Esophagus muscularis mucosa (tissue), 4 donors: ENCODE measurements at places on chromosomes 11 and 22. TPM values are rescaled to one million over a fixed set of nuclear protein-coding genes. Genes with fewer than 3 reads are reported as not detected.

DNA sequence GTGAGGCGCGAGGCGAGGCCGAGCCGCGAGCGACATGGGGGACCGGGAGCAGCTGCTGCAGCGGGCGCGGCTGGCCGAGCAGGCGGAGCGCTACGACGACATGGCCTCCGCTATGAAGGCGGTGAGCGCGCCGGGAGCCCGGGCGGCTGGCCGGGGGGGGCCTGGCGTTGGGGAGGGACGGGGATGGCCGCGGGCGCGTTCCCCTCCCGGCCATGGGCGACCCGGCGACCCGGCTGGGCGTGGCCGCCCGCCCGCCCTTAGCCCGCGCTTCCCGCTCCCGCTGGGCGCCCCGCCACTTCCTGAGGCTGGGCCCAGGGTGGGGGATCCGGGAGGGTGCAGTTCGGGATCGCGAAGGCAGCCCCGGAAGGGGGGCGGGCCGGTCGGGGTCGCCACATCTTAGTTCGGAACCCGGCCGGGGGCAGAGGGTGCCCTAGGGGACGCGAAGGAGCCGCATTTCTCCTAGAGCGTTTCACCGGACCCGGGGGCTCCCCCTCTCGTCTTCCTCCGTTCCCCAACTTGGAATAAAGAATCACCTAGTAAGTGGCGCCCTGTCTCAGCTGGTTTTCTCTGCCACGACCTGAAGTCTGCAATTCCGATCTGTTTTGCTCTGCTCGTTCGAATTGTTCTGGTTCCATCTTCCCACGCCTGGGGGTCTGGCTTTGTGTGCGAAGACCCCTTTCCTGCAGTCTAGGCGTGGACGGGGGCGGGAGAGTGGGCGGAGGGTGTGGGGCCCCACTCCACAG, 536 bp downstream of the YWHAH start:
- no peak for DNase-seq

SCO2 gene
- total RNA-seq, result 3.1 TPM

DNA sequence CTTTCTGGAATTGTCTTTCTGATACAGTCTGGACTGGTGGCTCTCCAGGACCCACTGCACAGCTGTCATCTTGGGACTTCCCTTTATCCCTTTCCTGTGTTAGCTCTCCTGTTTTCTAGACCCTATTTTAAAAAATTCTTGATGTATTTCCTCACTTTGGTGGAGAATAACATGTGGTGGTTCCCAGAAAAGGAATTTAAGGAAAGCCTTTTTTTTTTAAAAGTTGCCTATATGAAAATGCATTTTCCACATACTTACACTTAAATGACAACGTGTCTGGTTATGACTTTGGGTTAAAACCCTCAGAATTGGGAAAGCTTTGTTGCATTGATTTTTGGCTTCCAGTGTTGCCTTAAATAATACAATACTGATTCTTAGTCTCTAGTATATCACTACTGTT, 400.7 kb downstream of the TMEM135 start:
- DNase-seq, result no peak

SMARCB1 gene
- 38.3 TPM for total RNA-seq

DNA sequence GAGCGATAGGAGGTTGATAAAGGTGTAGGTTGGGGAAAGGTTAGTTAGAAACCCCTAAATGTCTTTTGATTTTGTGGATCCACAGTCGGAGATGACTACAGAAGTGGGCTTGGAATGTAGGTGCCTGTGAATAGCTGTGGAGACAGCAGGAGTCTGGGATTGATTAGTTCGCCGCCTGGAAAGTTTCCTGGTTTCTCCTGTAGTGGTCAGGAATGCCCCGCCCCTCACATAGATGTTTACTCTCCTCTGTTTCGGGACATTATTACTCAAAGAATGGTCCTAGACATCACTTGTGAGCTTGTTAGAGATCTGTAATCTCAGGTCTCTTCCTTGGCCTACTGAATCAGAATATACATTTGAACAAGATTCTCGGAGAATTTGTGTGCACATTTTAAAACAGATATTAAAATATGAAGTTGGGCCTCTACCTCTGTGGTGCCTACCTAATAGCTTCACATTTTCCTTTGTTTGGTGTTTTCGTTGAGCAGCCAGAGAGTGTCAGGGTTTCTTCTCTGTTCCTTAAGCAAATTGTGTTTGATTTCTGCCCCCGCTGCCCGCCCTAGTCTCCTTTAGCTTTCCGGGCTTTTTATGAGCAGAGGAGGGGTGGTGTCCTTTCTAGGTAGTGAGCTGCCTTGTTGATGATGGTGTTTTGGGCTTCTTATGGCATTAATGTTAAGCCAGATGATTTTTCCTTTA, 89.4 kb downstream of the PPP6R3 start:
- DNase-seq, result no peak

GRCh38 chr22:49483281-49483870, 344.3 kb downstream of the BRD1 start:
- no peak for DNase-seq

- no peak for DNase-seq
These were observed 4.2 kb downstream of the ZP1 start for GRCh38 chr11:60871378-60872061.

H19 gene
- 385 TPM for total RNA-seq

DNA sequence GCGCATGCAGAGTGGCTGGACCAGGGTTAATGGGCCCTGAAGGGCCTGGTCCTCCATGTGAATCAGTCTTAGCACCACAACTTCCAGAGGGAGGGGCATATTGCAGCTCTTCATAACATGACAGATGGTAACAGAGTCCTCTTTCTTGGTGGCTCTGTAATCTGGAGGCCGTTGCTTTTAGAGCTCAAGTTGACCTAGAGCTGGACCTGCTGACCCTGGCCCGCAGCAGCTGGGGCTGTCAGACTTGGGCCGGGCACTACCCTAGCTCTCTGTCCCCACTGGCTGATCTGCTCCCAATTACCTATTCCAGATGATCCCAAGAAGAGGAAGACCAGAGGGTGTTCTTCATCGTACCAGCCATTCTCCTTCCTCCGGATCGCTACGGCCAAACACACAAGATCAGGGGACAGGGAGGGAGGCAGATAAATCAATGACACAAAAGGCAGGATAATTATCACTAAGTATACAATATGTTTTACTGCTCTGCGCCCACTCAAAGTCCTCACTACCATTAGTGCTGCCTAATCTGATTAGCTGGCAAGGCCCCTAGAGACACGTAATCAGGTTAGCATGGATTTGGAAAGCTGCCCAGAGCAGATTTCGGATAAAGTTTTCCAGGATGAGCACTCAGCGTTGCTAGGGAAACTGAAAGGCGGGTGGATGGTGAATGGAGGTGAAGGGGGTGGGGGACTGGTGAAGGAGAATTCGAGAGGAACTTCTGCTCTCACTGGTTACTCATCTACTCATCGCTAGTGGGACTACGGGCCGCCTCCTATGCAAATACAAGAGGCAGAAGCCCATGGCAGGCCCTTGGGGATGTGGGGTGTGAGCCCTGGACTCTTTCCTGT, 64.5 kb upstream of the PHOX2A start:
- no peak for DNase-seq

OSM gene
- not detected for total RNA-seq

GRCh38 chr11:131980888-131981668, 610.7 kb downstream of the NTM start:
- DNase-seq, result no peak

GRCh38 chr11:114202011-114202609, 94.1 kb upstream of the NNMT start:
- DNase-seq, result no peak

DNA sequence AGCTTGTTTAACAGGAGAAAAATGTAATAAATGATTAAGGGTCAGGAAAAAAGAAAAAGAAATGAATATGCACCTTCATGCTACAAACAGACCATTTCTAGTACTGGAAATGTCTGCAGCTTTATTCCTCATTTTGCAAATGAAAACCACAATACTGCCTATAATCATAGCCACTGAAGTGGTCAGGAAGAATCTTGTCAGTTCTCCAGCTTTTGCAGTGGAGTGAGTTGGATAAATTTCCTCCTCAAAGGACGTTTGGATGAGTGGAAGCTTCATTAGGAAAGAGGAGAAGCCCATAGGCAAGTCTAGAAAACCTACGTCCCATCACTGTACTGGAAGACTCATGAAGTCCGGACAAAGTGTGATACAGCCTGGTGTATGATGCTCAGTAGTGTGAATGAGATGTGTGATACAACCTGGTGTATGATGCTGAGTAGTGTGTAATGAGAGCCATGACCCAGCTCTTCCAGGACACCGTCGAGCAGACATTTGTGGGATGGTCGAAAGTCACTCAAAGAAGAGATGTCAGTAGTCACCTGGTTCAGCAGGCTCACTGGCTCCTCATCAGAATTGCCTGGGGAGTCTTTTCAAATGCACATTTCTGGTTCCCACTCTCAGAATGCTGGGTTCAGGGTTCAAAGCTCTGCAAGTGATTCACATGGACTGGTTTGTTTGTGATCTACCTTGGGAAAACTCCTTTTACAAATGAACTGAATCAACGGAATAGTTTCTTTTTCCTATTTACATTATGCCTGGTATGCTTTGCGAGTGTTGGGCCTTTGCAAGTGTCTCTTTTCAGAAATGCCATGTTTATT, 101.3 kb downstream of the PDHX start:
- DNase-seq, result no peak

PGR gene
- total RNA-seq, result 7.5 TPM

DNA sequence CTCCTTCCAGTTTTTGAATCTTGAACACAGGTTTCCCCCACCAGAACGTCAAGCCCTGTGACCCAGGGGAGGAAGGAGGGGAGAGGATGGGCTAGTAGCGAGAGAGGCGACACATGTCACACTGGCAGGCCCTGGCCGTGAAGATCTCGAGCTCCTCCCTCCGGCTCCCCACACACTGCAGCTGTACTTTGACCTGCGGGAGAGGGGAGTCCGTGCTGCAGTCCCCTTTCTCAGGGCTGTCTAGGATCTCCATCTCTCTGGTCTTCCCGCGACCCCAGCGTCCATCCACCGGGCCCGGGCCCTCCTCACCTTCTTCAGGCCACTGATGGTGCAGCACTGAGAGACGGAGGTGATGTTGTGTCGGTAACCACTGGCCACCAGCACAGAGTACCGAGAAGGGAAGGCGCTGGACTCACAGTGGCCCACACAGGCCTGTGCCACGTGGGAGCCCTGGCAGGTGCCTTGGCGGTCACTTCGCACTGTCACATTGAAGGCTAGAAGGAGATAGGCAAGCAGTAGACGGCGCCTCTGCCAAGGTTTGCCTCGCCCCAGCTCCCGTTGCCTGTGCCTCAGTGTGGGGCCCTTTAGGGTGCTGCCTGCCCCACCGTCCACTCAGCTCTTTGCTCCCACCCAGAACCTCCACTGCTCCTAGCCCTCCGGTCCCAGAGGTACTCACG, 873 bp downstream of the GPHA2 start:
- DNase-seq, result no peak

- no peak for DNase-seq
These were observed 19.1 kb downstream of the CABIN1 start for GRCh38 chr22:24030186-24030702.

- no peak for DNase-seq
These were observed 8.4 kb downstream of the FAM83F start for GRCh38 chr22:40002935-40003715.

- peak; percentile 94 for DNase-seq
These were observed 187.2 kb downstream of the MAML2 start for GRCh38 chr11:96155627-96156378.

TNNT3 gene
- 6.0 TPM for total RNA-seq

DNA sequence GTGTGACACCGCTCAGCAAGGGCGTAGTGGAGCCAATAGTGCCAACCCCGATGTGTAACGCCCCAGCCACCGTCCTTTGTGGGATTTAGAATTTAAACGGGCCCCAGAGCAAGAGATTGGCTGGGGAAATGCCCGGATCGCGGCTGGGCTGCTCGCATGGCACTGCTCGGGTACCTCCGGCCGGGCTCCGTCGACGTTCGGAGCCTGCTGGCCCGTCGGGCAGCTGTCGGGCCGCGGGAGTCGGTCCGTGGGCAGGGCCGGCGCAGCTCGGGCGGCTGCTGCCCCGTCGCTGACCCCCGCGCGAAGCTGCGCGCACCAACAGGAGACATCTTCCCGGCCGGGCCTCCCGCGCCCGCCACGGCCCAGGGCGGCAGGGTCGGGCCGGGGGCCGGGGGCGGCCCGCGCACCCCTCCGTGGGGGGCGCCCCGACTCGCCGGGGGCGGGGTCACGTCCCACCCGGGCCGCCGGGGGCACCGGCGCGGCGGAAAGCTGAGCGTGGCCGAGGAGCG, 1.3 kb upstream of the KDM2A start:
- no peak for DNase-seq

- no peak for DNase-seq
These were observed 43.4 kb upstream of the SC5D start for GRCh38 chr11:121249039-121249663.

DNA sequence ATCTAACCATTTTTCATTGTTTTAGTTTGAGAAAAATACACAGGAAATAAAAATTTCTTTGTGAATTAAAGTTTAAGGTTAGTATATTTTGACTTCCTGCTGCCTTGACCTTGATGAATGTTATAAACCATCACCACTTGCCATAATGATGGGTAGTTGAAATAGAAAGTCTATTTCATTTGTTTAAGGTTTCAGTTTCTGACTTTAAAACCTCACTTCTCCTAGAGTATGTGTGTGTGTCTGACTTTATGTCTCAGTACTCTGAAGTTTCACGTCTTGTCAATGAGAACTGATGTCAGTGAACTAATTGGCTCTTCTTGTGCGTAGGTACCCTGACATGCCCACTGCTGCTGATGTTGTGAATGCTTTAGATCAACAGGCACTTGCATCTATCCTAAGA, 188.2 kb downstream of the METTL15 start:
- DNase-seq, result no peak
